ENCODE measurements at places on chromosomes 4 and X.

DNA sequence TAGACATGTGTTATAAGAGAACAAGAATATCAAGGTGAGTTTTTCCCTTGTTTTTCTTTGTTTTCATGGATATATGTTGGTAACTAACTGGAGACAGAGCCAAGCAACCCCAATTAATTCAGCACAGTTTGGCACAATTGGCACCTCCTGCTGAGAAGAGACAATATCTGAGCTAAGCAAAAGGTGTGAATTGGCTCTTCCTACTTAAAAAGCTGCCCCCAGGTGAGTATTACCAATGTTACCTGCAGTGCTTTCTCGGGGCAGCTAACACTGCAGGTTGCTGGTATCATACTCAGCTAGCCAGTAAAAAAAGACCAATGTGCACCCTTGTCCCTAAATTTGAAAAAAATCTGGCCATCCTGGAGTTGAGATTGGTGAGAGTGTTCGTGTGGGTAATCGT lies 871.2 kb upstream of the TENM3 start:
- no peak overlapping the region for H3K27ac ChIP-seq
- H3K4me1 ChIP-seq = no peaks in the 10 kb centered on the region

DNA sequence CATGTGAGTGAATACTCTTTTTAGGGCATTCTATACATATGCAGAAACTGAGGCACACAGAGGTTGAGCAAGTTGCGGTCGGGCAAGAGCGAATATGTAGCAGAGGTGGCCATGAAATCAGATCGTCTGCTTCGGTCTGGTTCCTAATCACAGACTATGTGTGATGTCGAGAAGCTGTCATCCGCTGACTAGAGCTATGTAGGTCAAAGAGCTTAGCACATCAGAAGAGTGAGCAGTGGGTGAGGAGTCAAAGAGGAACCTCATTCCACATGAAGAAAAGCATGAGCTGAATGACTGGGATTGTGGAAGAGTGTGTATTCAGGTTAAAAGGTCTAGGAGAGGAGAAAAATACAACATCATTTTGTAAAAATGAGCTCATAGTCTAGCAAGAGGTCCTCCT lies 19.0 kb downstream of the GAB3 start:
- peaks cover 18% of the 10 kb centered on the region for H3K4me1 ChIP-seq
- H3K27ac ChIP-seq = no peak overlapping the region

DNA sequence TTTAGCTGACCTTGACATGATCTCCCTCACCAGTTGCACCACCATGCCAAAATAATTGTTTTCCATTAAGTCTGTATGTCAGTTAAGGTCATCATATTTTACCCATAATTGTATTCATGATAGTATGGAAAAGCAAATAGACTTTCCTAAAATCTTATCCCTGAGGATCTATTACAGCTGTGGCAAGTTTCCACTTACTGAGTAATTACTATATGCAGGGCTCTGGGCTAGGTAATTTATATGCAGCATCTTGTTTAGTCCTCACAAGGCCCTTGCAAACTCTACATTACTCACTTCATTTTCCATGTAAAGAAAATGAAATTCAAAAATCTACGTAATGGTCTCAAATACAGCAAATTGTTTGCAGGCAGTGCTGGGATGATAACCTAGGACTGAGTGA lies 34.8 kb downstream of the YIPF7 start:
- no peak overlapping the region for H3K27ac ChIP-seq
- no peaks in the 10 kb centered on the region for H3K27me3 ChIP-seq
- no peaks in the 10 kb centered on the region for H3K4me1 ChIP-seq
- DNase-seq = no peak

GRCh38 chr4:167238226-167238625 lies 3.9 kb upstream of the SPOCK3 start:
- no peaks in the 10 kb centered on the region for H3K27me3 ChIP-seq
- no peak overlapping the region for H3K27ac ChIP-seq
- H3K4me1 ChIP-seq = no peaks in the 10 kb centered on the region
- no peak overlapping the region for H3K4me3 ChIP-seq
- DNase-seq = no peak

GRCh38 chr4:15875663-15876460 lies 62.7 kb downstream of the FGFBP1 start:
- no peak for DNase-seq
- H3K4me1 ChIP-seq = no peaks in the 10 kb centered on the region
- no peaks in the 10 kb centered on the region for H3K36me3 ChIP-seq
- no peak overlapping the region for H3K27ac ChIP-seq

DNA sequence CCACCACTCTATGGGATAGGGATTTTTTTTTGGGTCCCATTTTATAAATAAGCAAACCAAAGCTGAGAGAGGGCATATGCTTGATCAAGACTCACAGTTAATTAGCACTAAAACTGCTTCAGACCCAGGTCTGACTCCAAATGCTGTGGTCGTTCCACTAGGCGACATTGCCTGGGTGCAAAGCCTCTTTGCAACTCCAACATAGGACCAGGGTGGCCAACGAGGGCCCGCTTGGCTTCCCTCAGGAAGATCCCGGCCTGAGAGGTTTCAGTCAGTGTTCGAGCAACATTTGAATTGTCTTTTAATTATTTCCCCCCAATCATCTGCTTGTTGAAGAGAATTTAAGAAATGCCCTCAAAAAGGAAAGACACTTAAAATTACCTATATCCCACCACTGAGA lies 11.2 kb downstream of the PJA1 start:
- no peak for DNase-seq
- H3K27ac ChIP-seq = no peak overlapping the region
- no peaks in the 10 kb centered on the region for H3K27me3 ChIP-seq
- no peak overlapping the region for H3K4me3 ChIP-seq
- H3K4me1 ChIP-seq = peaks cover 30% of the 10 kb centered on the region
- H3K36me3 ChIP-seq = peaks cover 14% of the 10 kb centered on the region

GRCh38 chr4:78323439-78323838 lies 228.1 kb upstream of the ANXA3 start:
- H3K4me1 ChIP-seq = no peaks in the 10 kb centered on the region
- DNase-seq = no peak
- H3K36me3 ChIP-seq = no peaks in the 10 kb centered on the region
- H3K27me3 ChIP-seq = no peaks in the 10 kb centered on the region
- no peak overlapping the region for H3K27ac ChIP-seq

DNA sequence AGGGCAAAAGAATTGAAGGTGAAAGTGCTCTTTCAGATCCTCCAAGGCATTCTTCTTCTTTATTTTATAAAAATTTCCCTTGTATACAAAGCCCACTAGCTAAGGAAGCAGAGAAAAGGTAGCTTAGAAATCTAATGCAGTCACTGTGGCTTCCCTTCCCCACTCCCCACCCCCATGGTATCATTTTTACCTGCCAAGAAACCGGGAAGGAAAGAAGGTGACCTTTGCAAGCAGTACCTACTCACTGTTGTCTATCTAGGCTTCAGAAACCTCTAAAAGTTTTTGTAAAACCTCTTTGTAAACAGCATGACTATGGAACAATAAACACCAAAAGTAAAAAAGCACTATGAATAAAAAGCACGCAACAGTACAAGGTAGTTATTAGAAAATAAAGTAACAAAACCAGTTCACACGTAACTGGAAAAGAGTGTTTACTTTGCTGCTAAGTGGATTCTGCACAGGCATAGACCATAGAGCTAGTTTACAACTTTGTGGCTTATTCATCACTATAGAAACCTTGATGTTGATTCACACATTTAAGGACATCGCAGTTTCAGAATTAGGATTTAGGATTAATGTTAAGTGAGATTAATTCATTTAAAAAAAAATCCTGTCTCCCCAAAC lies 109.6 kb upstream of the FTHL17 start:
- H3K4me1 ChIP-seq = no peaks in the 10 kb centered on the region
- no peak for DNase-seq
- H3K36me3 ChIP-seq = no peaks in the 10 kb centered on the region
- no peak overlapping the region for H3K27ac ChIP-seq
- H3K27me3 ChIP-seq = no peaks in the 10 kb centered on the region
- H3K4me3 ChIP-seq = no peak overlapping the region

DNA sequence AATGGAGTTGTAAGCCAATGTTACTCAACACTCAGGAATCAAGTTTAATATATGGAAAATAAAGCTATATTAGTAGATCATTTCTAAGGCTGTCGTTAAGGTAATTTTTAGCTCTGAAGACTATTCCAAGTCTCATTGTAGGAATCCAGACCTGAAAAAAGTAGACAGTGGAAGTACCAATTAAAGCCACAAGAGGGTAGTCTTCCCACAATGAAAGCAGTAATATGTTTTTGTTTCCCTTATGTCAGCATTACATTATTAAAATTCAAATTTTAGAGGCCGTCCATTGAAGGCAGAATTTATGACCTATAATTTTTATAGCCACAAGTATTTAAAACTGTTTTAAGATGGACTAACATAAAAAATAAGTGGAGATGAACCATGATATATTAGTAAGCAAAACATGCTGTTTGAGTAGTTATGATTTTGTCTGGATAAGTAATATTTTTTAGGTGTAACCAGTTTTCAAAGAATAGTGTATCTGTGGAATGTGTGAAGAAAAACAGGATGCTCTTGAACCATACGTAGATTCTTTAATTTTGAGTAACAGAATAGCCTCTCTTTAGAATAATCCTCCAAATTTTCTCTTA lies 372.6 kb upstream of the TECRL start:
- no peak overlapping the region for H3K4me3 ChIP-seq
- H3K27me3 ChIP-seq = no peaks in the 10 kb centered on the region
- DNase-seq = peak; percentile 9
